ENCODE measurements at places on chromosomes 7 and 10. TPM values are rescaled to one million over a fixed set of nuclear protein-coding genes. Genes with fewer than 3 reads are reported as not detected.

The EBF3 gene
- total RNA-seq: 28.6 TPM

The EXOSC1 gene
- 21.2 TPM for total RNA-seq

The MACC1 gene
- 7.4 TPM for total RNA-seq

The CCT6A gene
- total RNA-seq: 99.8 TPM

The MSS51 gene
- 1.6 TPM for total RNA-seq

The PRPS1L1 gene
- total RNA-seq: not detected

The KCNIP2 gene
- total RNA-seq: 151 TPM

The GPNMB gene
- total RNA-seq: 183 TPM

The CYP2E1 gene
- 3.8 TPM for total RNA-seq

The TMEM273 gene
- total RNA-seq: 17.9 TPM

The PILRA gene
- total RNA-seq: 14.5 TPM

The UCMA gene
- total RNA-seq: not detected

Measured in mesenteric fat pad (tissue), 1 donor.